Stimulated activated CD8-positive, alpha-beta memory T cell treated with anti-CD3 and anti-CD28 coated beads, Interleukin-2, amount 100 ng/mL, for 48 hours (primary cell): ENCODE measurements at places on chromosomes 7 and 10.

DNA sequence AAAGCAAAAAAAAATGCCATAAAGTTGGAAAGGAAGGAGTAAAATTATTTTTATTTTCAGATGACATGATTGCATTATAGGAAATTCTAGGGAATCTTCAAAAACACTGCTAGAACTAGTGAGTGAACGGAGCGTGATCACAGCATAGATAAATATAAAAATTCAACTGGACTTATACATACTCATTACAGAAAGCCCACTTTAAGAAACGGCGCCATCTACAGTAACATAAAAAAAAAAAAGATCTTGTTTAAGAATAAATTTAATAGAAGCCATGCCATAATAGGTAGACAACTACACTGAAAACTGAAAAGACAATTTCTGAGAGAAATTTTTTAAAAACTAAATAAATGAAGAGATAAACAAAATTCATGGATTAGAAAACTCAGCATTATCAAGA is 623.1 kb upstream of the MGMT start:
- DNase-seq: no peak

- DNase-seq: no peak
Measured at GRCh38 chr7:148939128-148939755, 55.2 kb upstream of the EZH2 start.

DNA sequence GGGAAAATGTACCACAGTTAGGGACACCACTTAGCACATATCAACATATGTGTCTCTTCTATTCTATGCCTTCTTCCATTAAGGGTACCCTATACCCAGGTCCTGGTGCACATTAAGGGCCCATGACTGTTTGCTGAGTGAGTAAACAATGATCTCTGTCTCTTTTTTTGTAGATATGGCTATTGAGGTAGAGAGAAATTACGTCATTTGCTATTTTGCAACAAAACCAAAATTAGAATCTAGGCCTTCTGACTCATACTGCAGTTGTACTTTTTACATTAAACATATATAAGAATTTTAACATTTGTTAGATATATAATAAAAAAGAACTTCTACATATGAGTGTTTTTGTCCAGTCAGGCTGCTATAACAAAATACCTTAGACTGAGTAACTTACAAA is 683.2 kb upstream of the LRRN3 start:
- no peak for DNase-seq

DNA sequence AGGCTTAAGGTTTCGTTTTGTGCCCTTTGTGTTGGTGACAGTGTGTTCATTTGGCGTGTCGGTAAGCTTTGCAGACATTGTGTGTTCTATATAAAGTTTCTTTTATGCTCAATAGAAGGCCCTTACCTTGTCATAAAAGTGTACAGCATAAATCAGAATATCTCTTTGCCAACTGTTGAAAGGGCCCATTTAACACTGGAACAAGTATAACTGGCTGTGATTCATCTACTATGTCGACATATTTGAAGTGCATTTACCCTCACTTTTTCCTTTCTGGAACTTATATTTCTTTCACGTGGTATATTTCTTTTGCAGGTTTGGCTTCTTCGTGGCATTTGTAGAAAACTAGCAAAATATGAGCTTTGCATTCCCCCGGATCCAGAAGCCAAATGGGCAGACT is 32.7 kb downstream of the EEPD1 start:
- DNase-seq: no peak

GRCh38 chr7:69237541-69237940 is 360.7 kb upstream of the AUTS2 start:
- no peak for DNase-seq

- DNase-seq: no peak
Measured at GRCh38 chr7:34752929-34753328, 94.9 kb downstream of the NPSR1 start.

DNA sequence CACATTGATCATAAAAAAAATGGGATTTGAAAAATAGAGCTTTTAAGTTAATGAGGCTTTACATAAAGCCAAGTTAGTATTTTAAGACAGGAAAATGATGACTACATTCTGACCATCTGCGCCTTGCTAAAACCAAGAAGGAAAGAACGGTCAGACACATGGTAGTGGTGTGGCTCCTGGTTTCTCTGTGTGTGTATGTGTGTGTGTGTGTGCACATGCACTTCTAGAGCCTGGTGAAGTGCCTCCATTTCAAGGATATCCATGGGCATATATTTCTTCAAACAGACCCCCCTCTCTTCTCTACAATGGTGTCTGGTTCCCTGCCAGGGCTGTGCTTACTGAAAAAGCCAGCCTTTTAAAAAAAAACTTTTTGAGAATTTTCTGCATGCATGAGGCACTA is 80.9 kb downstream of the FRMPD2 start:
- DNase-seq: no peak

DNA sequence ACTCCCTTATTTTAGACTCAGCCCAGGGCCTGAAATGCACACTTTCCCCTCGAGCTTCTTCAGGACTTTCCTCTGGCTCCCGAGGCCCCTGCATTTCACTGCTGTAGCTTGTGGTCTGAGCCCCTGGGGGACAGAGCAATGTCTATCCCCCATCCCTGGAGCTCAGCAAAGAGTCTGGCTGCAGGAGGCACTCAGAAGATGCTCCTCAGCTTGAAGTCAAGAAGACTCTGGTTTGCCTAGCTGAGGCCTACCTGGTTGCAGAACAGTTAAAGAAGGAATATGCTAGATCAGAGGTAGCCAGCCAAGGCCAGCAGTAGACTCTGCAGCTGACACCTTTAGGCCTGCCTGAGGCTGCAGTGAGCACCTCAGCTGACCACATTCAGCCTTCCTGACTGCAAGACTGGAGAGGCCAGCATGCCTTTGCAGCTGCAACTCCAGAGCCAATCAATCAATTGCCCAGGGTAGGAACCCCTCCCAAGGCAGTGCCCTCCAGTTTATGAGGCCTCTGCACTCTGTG is 36.9 kb upstream of the IKZF1 start:
- no peak for DNase-seq

DNA sequence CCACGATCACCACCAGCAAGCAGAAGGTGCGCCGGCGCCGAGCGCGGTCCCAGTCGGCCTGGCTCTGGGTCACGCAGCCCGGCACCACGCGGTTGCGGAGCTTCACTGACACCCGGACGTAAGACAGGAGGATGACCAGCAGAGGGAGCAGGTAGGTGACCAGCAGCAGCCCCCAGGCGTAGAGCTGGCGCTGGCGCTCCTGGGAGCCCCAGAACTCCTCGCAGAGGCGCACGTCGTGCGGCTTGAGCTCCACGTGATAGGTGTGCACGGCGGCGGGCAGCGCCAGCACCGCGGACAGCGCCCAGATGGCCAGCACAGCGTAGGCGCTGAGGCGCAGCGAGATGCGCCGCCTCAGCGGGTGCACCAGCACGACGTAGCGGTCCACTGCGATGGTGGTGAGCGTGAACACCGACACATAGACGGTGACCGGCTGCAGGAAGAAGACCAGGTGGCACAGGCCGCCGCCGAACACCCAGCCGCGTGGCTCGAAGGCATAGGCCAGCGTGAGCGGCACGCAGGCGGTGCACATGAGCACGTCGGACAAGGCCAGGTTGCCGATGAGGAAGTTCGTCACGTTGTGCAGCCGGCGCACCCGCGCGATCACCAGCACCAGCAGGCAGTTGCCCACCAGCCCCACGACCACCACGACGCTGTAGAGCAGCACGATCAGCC is 920 bp downstream of the PRLHR start:
- peak; percentile 17 for DNase-seq

- no peak for DNase-seq
Measured at GRCh38 chr10:80506836-80507487, 30.7 kb upstream of the SH2D4B start.

GRCh38 chr7:45033261-45033930 is 33.4 kb downstream of the CCM2 start:
- DNase-seq: no peak

DNA sequence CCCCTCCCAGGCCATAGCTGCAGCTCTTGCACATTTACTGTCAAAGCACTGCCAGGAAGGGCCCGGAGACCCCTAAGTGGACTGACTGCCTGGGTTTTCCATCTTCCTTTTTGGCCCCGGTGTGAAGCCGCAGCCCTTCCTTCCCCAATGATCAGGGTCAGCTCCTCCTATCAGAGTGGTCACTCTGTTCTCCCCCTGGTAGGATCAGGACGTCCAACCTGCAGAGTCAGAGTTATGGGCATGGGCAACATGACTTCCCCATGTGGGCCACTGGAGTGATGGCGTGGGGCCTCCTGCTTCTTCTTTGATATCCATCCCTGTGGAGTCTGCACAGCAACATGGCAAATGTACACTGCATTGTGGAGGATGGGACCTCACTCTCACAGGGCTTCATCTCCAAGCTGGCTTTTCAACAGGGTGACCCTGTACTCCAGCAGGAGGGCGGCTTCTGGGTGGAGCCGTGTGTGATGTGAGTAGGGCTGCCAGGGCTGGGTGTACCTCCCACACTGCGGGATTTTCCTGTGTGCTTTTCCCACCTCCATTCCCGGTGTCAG is 6.4 kb upstream of the RAMP3 start:
- no peak for DNase-seq

DNA sequence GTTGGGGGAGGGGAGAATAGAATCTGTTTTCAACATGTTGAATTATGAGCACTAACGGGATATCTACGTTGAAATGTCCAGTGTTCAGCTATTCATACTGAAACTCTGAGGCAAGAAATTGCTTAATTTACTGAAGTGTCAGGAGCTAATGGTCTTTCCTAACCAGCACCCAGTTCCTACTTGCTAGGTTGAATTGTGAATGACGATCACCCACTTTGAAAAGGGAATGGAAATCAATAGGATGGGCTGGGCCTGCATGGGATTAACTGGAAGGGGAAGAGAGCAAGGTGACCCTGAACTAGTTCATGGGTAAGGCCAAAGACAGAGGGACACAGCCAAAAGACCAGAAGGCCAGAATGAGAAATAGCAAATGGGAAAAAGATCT is 51.3 kb downstream of the HIPK2 start:
- no peak for DNase-seq

DNA sequence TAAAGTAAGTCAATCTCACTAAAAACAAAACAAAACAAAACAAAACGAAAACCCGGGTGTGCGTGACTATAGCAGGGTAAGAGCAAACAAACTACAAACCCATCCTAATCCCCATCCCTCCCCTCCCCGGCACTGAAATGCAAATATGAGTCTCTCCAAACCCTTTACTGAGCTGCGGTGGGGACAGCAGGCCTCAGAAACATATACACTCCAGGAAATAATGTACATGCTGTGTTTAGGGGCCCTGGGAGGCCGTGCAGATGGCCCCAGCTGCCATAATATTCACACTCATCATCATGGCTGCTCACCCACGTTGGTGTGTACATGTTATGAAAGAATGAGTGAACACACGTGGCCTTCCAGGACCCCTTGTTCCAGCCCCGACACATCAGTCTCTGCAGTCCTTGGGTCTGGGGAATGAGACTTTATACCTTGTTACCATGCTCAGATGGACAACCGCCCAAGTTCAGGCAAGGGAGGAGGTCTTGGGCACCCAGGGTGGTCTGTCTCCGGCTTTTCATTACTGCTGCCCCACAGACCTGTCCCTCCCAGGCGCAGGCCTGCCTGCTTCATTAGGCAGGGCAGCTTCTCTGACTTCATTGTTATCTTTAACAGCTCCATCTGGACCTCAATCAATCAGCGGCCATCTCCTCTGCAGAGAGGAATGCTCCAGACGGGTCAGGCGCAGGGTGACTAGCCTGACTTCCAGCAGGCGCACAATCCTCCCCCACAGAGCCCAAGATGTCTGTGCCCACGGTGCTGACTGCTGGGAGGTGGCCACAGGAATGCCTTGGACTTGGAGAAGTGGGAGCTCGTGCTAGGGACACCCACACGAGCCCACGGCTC is 20.6 kb downstream of the HSPA12A start:
- no peak for DNase-seq

DNA sequence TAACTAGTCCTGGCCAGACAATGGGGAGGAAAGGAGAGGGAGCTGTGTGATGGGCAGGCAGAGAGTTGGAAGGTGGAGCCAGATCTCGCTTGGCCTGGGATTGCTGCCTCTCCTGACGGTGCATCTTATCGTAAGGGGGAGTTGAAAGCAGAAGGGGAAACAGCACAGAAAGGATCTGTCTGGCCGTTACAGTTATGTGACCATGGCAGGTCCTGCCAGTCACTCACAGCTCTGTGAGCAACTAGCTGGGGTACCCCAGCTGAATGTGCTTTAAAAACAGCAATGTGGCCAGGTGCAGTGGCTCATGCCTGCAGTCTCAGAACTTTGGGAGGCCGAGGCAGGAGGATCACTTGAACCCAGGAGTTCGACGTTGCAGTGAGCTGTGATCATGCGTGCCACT is 8.1 kb downstream of the BLVRA start:
- no peak for DNase-seq

- DNase-seq: peak; percentile 42
Measured at GRCh38 chr7:105581066-105581811, at the start of gene EFCAB10. Gene EFCAB10 (minus strand): TSS chr7:105581493. CDS start chr7:105581463, 30 bp downstream.

GRCh38 chr7:71735961-71736556 is 604.1 kb downstream of the GALNT17 start:
- peak; percentile 7 for DNase-seq

GRCh38 chr10:58269782-58270290 is 874 bp downstream of the CISD1 start:
- no peak for DNase-seq

GRCh38 chr10:93250010-93250409 is 176.3 kb downstream of the CYP26A1 start:
- DNase-seq: no peak

GRCh38 chr10:73965890-73966768 is 31.8 kb upstream of the VCL start:
- DNase-seq: no peak

- no peak for DNase-seq
Measured at GRCh38 chr7:87561702-87562101, 39.0 kb downstream of the ABCB1 start.

GRCh38 chr10:61635471-61635870 is 27.3 kb upstream of the CABCOCO1 start:
- DNase-seq: no peak

DNA sequence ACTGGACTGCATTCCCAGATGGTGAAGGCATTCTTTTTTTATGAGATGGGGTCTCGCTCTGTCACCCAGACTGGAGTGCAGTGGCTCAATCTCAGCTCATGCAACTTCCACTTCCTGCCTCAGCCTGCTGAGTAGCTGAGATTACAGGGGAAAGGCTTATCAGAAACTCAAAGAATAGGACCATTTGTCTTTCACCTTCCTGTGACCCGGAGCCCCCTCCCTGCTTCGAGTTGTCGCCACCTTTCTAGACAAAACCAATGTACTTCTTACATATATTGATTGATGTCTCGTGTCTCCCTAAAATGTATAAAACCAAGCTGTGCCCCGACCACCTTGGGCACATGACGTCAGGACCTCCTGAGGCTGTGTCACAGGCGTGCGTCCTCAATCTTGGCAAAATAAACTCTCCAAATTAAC is 1.8 kb upstream of the METTL27 start:
- no peak for DNase-seq

GRCh38 chr10:75956624-75957023 is 525.2 kb downstream of the LRMDA start:
- DNase-seq: no peak

GRCh38 chr7:5662828-5663227 is 118.6 kb downstream of the RNF216 start:
- no peak for DNase-seq

DNA sequence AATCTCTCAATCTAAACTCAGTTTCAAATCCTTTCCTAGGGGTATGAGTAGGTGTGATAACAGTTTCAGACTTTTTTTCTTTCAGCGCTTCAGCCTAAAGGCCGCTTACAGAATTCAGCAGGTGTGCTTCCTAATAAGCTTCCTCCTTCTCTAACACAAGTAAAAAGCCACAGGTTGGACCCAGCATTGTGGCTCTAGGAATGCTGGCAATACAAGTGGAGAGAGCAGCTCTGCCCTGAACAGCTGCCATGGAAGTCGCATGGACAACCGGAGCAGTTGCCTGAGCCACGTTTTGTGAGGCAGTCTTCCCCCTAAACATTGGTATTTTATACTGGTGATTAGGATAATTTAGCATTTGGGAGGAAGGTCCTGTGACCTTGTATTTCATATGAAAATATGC is 83.5 kb downstream of the ST7 start:
- no peak for DNase-seq
